ENCODE measurements at places on chromosomes 16 and 17.

DNA sequence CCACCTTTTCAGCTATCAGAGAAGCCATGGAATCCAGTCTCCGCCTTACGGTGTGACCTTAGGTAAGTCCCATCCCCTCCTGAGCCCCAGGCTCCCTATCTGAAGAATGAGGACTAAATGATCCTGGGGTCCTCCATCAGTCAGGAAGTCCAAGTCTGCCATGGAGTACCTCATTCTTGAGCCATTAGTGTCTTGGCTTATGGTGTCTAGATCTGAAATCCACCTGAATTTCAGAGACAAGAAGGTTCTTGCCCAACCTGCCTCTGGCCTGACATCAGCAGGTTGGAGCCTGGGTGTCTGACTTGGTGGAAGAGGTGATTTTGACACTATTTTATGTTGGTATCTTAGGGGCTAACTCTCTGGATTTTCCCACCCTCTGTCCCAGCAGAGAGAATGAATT lies 47.1 kb downstream of the CNGB1 start:
- no peak overlapping the region for H3K4me3 ChIP-seq
- no peak for DNase-seq
- H3K36me3 ChIP-seq: no peaks in the 10 kb centered on the region
- no peaks in the 10 kb centered on the region for H3K27me3 ChIP-seq
- no peaks in the 10 kb centered on the region for H3K4me1 ChIP-seq

GRCh38 chr17:3546521-3546920 lies 11.1 kb downstream of the TRPV3 start:
- H3K36me3 ChIP-seq: no peaks in the 10 kb centered on the region
- peaks cover 4% of the 10 kb centered on the region for H3K27me3 ChIP-seq
- no peak overlapping the region for H3K27ac ChIP-seq
- no peaks in the 10 kb centered on the region for H3K4me1 ChIP-seq
- DNase-seq: no peak

DNA sequence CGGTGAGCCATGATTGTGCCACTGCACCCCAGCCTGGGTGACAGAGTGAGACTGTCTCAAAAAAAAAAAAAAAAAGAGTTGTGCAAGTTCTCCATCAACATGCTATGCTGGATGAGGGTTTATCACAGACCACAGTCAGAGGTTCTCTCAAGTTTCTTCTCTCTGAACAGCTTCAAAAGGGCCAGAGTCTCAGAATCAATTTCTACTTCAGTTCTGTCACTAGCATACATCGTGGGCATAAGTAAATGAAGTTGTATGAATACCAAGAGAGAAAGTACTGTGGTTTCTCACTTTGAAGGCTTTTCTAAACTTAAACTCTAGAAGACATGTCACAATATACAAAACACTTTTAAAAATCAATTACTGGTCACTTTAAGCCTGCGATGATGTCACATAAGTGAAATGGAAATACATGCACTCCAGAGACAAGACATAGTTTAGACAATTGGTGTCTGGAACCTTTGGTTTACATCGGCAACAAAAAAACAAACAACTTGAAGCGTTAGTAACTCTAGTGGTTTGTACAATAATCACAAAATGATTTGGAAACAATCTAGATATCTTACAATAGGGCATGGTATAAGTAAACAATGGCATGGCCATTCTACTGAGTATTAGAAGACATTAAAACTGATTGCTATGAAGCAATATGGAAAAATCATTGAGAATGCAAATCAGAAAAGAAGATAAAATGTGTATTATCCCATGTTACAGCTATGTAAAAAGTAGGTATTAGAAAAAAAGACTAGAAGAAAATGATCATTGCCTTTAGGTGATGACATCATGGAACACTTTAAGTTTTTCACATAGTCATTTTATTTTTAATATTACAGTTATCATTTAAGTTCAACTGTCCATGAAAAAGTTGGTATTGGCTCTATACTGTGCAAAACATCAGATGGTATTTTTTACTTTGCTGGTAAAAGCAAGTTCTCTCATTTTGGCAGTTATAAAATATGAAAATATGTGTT lies 232.3 kb downstream of the ZFHX3 start:
- no peak overlapping the region for H3K4me3 ChIP-seq
- H3K36me3 ChIP-seq: peaks cover 8% of the 10 kb centered on the region
- H3K4me1 ChIP-seq: no peaks in the 10 kb centered on the region
- DNase-seq: no peak

DNA sequence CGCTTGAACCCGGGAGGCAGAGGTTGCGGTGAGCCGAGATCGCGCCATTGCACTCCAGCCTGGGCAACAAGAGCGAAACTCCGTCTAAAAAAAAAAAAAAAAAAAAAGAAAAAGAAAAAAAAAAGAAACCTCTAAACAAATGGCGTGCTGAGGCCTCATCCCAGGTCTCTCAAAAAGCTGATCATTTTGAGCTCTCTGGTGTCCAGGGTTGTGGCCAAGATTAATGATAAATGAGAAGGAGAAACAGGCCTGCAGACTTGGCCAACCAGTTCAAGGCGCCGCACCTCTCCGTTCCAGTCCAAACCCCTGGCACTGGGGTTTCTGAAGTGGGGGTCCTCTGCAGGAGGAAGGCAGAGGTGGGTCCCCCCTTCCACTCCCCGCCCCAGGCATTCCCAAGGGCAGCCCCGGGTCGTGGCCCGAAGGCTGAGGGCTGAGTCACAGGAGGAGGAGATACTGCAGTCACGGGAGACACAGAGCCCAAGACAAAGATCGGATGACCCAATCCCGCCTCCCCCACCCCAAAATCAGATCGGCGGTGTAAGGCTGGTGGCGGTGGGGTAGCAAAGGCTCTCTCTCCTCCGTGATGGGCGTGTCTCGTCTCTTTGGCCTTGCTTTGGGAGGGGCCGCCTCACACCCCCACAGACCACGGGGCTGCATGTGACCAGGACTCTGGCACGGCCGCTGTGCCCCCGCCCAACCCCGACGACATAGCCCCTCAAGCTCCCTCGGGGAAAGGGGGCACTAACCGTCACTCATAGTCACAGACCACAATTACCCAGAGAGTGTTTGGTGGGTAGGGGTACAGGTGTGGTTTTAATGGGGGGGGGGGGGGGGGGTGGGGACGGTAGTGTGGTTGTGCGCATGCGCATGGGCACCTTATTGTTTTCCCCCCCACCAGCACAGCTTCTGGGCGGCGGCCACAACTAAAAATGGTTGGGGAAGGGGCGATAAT lies 1.1 kb downstream of the VAT1 start:
- peaks cover 33% of the 10 kb centered on the region for H3K4me1 ChIP-seq
- peak overlapping the region; percentile 72 for H3K4me3 ChIP-seq
- H3K27me3 ChIP-seq: peaks cover 6% of the 10 kb centered on the region
- H3K27ac ChIP-seq: no peak overlapping the region

- no peaks in the 10 kb centered on the region for H3K4me1 ChIP-seq
- H3K27me3 ChIP-seq: no peaks in the 10 kb centered on the region
- no peak overlapping the region for H3K27ac ChIP-seq
- no peak for DNase-seq
- H3K36me3 ChIP-seq: peaks cover 85% of the 10 kb centered on the region
Measured at GRCh38 chr17:78409191-78409928, 30.9 kb downstream of the PGS1 start.

- peaks cover 23% of the 10 kb centered on the region for H3K36me3 ChIP-seq
- peak; percentile 78 for DNase-seq
- H3K27ac ChIP-seq: peak overlapping the region; percentile 99
Measured at GRCh38 chr17:73191443-73192205, 1.2 kb upstream of the COG1 start.

GRCh38 chr16:12141073-12141951 lies 164.8 kb downstream of the SNX29 start:
- no peak overlapping the region for H3K4me3 ChIP-seq
- H3K27me3 ChIP-seq: no peaks in the 10 kb centered on the region
- no peaks in the 10 kb centered on the region for H3K36me3 ChIP-seq
- DNase-seq: no peak
- H3K27ac ChIP-seq: no peak overlapping the region

GRCh38 chr17:35241520-35241919 lies 1.4 kb upstream of the SLFN5 start:
- peak overlapping the region; percentile 54 for H3K4me3 ChIP-seq
- H3K4me1 ChIP-seq: peaks cover 51% of the 10 kb centered on the region
- H3K36me3 ChIP-seq: no peaks in the 10 kb centered on the region
- peaks cover 21% of the 10 kb centered on the region for H3K27me3 ChIP-seq

- H3K27me3 ChIP-seq: no peaks in the 10 kb centered on the region
- DNase-seq: no peak
- no peak overlapping the region for H3K4me3 ChIP-seq
- no peaks in the 10 kb centered on the region for H3K4me1 ChIP-seq
- H3K36me3 ChIP-seq: no peaks in the 10 kb centered on the region
- no peak overlapping the region for H3K27ac ChIP-seq
Measured at GRCh38 chr17:2551928-2552327, 40.2 kb upstream of the METTL16 start.

DNA sequence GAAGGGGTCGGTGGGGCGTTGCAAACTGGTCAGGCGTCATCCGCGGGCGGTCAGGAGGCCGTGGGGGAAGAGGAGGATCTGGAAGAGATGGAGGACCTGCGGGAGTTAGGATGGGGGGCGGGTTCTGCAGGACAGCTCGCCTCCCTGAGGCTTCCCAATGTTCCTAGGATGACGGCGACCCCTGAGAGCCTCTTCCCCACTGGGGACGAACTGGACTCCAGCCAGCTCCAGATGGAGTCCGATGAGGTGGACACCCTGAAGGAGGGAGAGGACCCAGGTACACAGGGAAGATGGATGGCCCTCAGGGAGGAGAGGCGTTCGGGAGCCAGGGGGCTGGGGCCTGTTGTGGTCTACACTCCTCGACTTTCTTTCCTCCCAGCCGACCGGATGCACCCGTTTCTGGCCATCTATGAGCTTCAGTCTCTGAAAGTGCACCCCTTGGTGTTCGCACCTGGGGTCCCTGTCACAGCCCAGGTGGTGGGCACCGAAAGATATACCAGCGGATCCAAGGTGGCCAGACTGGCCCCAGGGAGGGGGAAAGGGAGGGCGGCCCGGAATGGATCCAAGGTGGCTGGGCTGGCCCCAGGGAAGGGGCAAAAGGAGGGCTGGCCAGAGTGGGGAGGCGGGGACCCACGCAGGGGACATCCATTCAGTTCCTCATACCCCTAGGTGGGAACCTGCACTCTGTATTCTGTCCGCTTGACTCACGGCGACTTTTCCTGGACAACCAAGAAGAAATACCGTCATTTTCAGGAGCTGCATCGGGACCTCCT lies 839 bp downstream of the PLD2 start:
- peaks cover 19% of the 10 kb centered on the region for H3K4me1 ChIP-seq
- no peaks in the 10 kb centered on the region for H3K36me3 ChIP-seq
- H3K27ac ChIP-seq: no peak overlapping the region
- peak overlapping the region; percentile 81 for H3K4me3 ChIP-seq

- H3K4me1 ChIP-seq: peaks cover 51% of the 10 kb centered on the region
- H3K36me3 ChIP-seq: peaks cover 35% of the 10 kb centered on the region
Measured at GRCh38 chr16:46688654-46689364, at the start of gene VPS35. VPS35 (minus strand) TSS chr16:46689178; CDS start chr16:46689133, 45 bp downstream.

- DNase-seq: no peak
- no peaks in the 10 kb centered on the region for H3K36me3 ChIP-seq
- no peak overlapping the region for H3K4me3 ChIP-seq
Measured at GRCh38 chr17:66420961-66421371, 118.6 kb downstream of the PRKCA start.

GRCh38 chr17:50679008-50679544 lies 28.6 kb downstream of the ANKRD40 start:
- no peaks in the 10 kb centered on the region for H3K27me3 ChIP-seq
- no peaks in the 10 kb centered on the region for H3K36me3 ChIP-seq
- no peaks in the 10 kb centered on the region for H3K4me1 ChIP-seq
- H3K4me3 ChIP-seq: no peak overlapping the region
- H3K27ac ChIP-seq: no peak overlapping the region

GRCh38 chr17:63042256-63042812 lies 76.3 kb downstream of the TANC2 start:
- no peak for DNase-seq
- no peaks in the 10 kb centered on the region for H3K27me3 ChIP-seq
- H3K4me1 ChIP-seq: 0 out of 2 replicates have a peak, but pooled peaks cover 3% of the 10 kb centered on the region
- no peak overlapping the region for H3K27ac ChIP-seq
- no peaks in the 10 kb centered on the region for H3K36me3 ChIP-seq

- H3K27ac ChIP-seq: no peak overlapping the region
- no peak for DNase-seq
- no peaks in the 10 kb centered on the region for H3K4me1 ChIP-seq
- no peak overlapping the region for H3K4me3 ChIP-seq
- H3K27me3 ChIP-seq: no peaks in the 10 kb centered on the region
- H3K36me3 ChIP-seq: peaks cover 90% of the 10 kb centered on the region
Measured at GRCh38 chr16:89761304-89761922, 40.1 kb downstream of the ZNF276 start.

- H3K36me3 ChIP-seq: peaks cover 31% of the 10 kb centered on the region
- no peak for DNase-seq
- peaks cover 13% of the 10 kb centered on the region for H3K4me1 ChIP-seq
Measured at GRCh38 chr16:75590920-75591843, 25.0 kb downstream of the GABARAPL2 start.

DNA sequence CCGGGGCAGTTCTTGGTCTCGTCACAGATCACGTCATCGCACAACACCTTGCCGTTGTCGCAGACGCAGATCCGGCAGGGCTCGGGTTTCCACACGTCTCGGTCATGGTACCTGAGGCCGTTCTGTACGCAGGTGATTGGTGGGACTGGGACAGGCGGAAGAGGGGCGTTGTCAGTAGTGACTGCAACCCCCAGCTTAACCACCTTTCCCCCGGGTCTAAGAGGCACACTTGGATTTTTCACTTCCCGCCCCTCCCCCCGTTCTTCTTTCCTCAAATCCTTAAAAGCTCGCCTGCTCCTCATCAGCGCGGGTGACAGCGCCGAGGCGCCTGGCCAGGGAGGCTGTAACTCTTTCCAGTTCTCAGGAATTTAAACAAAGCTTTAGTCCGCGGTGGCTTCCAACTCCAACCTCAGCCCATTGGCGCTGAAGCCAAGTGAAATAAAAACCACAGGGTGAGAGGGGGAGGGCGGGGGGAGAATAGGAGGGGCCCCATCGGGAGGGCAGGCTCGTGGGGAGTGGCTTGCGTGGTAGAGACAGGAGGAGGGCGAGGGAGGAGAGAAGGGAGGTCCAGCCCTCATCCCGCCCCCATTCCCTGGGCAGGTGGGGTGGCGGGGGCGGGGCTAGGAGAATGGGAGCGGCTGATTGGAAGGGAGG lies 1.5 kb downstream of the COL1A1 start:
- H3K36me3 ChIP-seq: no peaks in the 10 kb centered on the region
- peaks cover 31% of the 10 kb centered on the region for H3K27me3 ChIP-seq
- peaks cover 14% of the 10 kb centered on the region for H3K4me1 ChIP-seq
- H3K4me3 ChIP-seq: peak overlapping the region; percentile 53
- peak; percentile 84 for DNase-seq
- no peak overlapping the region for H3K27ac ChIP-seq

DNA sequence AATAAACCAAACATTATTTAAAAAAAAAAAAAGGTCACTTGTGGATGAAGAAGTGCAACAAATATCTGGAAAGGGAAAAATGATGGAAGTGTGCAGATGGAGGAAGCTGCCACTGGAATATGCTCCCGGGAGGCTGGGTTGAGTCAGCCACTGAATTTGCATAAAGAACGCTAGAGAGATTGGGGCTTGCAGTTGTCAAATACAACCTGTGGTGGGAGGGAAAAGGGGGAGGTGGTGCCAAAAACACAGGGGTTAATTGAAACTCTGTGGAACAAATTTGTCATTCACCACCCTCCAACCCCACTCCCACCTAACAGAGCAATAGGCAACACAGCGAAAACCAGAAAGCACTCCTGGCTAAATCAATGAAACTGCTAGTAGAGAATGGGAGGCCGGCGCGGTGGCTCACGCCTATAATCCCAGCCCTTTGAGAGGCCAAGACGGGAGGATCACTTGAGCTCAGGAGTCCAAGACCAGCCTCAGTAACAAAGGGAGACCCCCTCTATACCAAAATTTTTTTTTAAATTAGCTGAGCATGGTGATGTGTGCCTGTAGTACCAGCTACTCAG lies 37.6 kb upstream of the RPL38 start:
- H3K4me1 ChIP-seq: no peaks in the 10 kb centered on the region
- no peak for DNase-seq
- H3K27ac ChIP-seq: no peak overlapping the region
- peaks cover 13% of the 10 kb centered on the region for H3K27me3 ChIP-seq
- no peak overlapping the region for H3K4me3 ChIP-seq

- DNase-seq: no peak
- no peaks in the 10 kb centered on the region for H3K36me3 ChIP-seq
- peaks cover 10% of the 10 kb centered on the region for H3K27me3 ChIP-seq
Measured at GRCh38 chr17:77636835-77637817, 321.4 kb upstream of the TNRC6C start.

Measured in DND-41 (cell line).